ENCODE measurements at places on chromosomes 7 and 10.

DNA sequence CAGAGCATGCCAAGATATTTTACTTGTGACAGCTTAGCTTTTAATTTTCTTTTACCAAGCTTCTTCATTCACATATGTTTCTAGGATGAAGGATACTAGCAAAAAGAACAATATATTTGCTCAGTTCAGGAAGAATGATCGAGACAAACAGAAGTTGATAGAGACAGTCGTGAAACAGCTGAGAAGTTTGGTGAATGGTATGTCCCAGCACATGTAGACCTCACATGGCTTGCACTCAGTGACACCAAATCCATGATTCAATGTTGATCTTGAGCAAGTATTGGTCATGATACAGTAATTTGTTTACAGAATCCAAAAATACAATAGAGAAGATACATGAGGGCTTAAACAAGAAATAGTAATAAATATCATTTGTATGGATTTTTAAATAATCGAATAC, 2.5 kb upstream of the CYP26C1 start:
- no peak for DNase-seq

DNA sequence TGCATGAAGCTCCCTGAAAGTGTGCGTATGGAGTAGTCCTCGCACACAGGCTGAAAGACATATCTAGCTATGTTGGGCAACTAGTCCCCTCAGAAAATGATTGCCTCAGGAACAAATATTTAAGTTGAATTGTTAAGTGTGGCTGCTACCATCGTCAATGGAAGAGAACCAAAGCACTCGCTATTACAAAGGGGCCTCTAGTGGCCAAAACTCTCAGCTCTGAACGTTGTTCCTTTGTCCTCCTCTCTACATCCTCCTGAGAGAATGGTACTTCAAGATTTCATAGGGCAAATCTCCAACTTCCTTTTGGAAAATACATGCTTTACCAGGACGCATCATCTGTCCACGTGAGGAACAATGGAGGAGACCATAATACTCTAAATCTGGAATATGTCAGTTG, 209.9 kb downstream of the NRG3 start:
- no peak for DNase-seq

- DNase-seq = no peak
These were observed 4.7 kb upstream of the PAX2 start for GRCh38 chr10:100740476-100741377.

GRCh38 chr7:2260820-2261219, 18.8 kb downstream of the NUDT1 start:
- DNase-seq = no peak

DNA sequence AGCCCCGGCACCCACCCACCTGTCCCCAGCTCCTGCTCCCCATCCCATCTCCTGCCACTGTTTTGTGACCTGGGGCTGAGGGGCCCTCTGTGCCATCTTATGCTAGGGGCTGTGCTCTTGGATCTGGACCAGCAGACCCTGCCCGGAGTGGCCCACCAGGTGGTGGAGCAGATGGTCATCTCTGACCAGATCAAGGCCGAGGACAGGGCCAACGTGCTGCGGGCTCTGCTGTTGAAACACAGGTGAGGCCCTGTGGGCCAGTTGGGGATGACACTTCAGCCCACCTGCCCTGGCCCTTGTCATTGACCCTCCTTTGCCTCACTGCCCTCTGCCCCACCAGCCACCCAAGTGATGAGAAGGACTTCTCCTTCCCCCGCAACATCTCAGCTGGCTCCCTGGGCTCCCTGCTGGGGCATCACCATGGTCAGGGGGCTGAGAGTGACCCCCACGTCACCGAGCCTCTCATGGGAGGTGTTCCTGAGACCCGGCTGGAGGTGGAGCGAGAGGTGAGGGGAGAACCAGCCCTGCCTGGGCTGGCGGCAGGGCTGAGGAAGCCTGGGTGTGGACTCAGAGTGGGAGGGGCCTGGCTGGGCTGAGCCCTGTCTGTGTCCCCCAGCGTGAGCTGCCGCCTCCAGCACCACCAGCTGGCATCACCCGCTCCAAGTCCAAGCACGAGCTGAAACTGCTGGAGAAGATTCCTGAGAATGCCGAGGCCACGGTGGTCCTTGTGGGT, 10.6 kb downstream of the FASTK start:
- no peak for DNase-seq

DNA sequence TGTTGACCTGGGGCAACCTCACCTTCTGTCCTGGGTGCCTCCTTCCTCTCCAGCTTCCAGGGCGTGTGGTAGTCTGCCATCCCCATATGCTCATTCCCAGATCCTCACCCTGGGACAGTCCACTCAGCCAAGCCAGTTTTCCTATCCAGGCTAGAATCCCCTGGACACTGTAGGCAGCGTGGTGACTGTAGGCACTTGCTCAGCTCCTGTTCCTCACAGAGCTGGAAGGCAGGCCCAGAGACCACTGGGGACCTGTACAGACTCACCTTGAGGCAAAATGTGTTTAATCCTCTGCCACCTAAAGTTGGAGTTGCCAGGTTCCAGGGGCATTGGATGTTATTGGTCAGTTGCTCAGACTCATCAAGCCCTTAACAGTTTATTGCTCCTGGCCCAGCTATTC, 2.4 kb upstream of the GRID1 start:
- DNase-seq = peak; percentile 32

DNA sequence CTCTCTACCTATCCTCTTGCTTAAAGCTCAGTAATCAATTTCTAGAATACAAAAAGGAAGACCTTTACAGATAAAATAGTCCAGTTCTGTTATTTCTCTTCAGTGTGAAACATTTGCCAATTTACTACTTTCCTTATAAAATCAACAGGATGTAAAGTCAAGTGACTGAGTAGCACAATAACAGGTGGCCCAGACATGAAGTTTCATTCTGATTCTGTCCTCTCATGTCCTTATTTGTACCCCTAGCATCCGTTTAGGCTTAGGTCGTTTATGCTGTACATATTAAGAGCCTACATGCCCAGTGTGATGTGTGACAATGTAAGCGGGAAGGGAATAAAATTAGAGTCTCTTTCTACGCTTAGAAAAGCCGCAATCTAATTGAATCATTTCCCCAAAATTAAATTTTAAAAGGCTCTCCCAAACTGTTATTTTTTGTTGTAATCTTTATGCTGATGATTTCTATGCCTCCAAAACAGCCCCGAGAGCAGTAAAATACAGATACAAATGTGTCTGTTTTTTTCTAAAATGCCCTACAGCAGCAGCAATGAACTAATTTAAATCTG, 29.1 kb downstream of the EPC1 start:
- DNase-seq = no peak

Data from SJSA1 (cell line).